Thyroid gland (tissue), 4 donors: ENCODE measurements at places on chromosomes 6 and 20. TPM values are rescaled to one million over a fixed set of nuclear protein-coding genes. Genes with fewer than 3 reads are reported as not detected.

Gene GLP1R
- 0.13 TPM for total RNA-seq

GRCh38 chr6:35024551-35025054 is 116.5 kb downstream of the TCP11 start:
- no peaks in the 10 kb centered on the region for H3K36me3 ChIP-seq
- H3K27me3 ChIP-seq = no peaks in the 10 kb centered on the region
- peak overlapping the region; percentile 29 for H3K27ac ChIP-seq
- H3K4me1 ChIP-seq = peaks cover 63% of the 10 kb centered on the region
- DNase-seq = peak; percentile 85

- DNase-seq = no peak
- no peaks in the 10 kb centered on the region for H3K27me3 ChIP-seq
- H3K4me1 ChIP-seq = peaks cover 5% of the 10 kb centered on the region
Measured at GRCh38 chr20:40963505-40963845, 65.1 kb upstream of the TOP1 start.

DNA sequence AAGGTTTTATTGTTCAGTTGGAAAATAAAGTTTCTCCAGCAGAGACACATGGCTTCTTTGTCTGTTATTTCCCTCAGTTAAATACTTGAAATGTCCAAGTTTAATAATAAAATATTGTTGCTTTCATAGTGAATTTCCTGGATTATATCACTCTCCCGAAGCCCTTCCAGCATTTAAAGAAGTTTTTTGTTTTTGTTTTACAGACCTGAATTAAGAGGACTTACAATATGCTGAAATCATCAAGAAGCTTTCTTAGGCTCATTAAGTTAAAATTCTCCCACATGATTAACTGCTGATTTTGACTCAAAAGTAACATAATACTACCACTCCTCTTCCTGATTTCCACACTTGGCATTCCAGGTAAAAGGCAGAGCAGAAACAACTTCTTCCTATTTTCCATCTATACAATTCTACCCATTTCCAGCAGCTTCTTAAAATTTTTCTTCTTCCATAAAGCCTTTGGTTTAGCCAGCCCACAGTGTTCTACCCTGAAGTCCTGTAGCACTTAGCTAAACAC is 35.8 kb downstream of the PDSS2 start:
- no peaks in the 10 kb centered on the region for H3K4me1 ChIP-seq
- no peak overlapping the region for H3K27ac ChIP-seq
- no peak overlapping the region for H3K4me3 ChIP-seq
- no peaks in the 10 kb centered on the region for H3K27me3 ChIP-seq

GRCh38 chr6:111888928-111889695 is 15.9 kb upstream of the FYN start:
- peaks cover 7% of the 10 kb centered on the region for H3K4me1 ChIP-seq
- peak; percentile 5 for DNase-seq

- H3K4me1 ChIP-seq = peaks cover 46% of the 10 kb centered on the region
- H3K27ac ChIP-seq = peak overlapping the region; percentile 67
- no peaks in the 10 kb centered on the region for H3K36me3 ChIP-seq
- H3K27me3 ChIP-seq = no peaks in the 10 kb centered on the region
- no peak overlapping the region for H3K4me3 ChIP-seq
Measured at GRCh38 chr6:11258260-11259237, 26.1 kb upstream of the NEDD9 start.

- peaks cover 15% of the 10 kb centered on the region for H3K4me1 ChIP-seq
- peak overlapping the region; percentile 85 for H3K27ac ChIP-seq
- H3K4me3 ChIP-seq = peak overlapping the region; percentile 65
- no peaks in the 10 kb centered on the region for H3K36me3 ChIP-seq
- no peaks in the 10 kb centered on the region for H3K27me3 ChIP-seq
Measured at GRCh38 chr6:98946879-98947410, 801 bp downstream of the FBXL4 start.

GRCh38 chr20:13174402-13174801 is 46.7 kb upstream of the ISM1 start:
- peak; percentile 12 for DNase-seq
- H3K4me1 ChIP-seq = peaks cover 26% of the 10 kb centered on the region
- H3K27me3 ChIP-seq = no peaks in the 10 kb centered on the region
- no peak overlapping the region for H3K27ac ChIP-seq

Gene FAM83C
- total RNA-seq = not detected

GRCh38 chr20:44029848-44030230 is 115.2 kb downstream of the TOX2 start:
- DNase-seq = no peak
- H3K36me3 ChIP-seq = no peaks in the 10 kb centered on the region
- H3K27ac ChIP-seq = no peak overlapping the region
- H3K4me1 ChIP-seq = no peaks in the 10 kb centered on the region
- H3K27me3 ChIP-seq = no peaks in the 10 kb centered on the region

DNA sequence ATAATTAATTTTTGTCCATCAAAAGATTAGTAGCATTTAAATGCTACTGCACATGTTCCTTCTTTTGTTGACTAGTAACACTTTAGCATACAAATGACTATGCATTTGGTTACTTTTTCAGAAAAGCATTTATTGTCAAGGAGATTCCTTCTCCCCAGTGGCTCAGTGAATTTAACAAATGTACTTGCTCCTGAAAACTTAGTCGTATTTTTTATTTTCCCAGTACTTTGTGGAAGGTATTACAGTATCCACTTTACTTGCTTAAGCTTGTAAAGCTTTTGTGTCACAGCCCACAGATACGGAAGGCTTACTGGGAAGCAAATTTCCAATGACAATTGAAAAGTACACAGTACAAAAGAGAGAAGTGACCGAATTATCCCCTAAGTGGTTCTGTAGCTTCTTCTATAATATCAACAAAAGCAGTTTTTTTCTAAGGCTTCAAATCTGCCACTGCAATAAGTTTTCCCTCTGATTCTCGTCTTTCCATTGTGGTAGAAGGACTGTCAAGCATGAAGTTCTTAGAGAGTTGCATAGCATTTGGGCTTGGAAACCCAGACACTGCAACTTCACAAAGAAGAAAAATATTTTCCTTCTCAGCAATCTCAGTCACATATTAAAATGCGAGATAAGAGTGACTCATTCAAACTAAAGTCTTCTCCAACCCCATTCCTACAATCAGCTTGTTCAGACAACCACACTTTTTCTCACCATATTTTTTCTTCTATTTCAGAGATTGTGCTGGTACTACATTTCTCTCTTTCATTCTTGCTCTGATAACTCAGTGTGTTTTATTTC is 431.2 kb downstream of the GRIK2 start:
- no peak overlapping the region for H3K4me3 ChIP-seq
- no peaks in the 10 kb centered on the region for H3K4me1 ChIP-seq

- no peak overlapping the region for H3K27ac ChIP-seq
- DNase-seq = no peak
Measured at GRCh38 chr6:31328355-31328960, 28.5 kb downstream of the HLA-B start.

GRCh38 chr20:39946053-39946810 is 742.8 kb downstream of the MAFB start:
- H3K27me3 ChIP-seq = no peaks in the 10 kb centered on the region
- no peaks in the 10 kb centered on the region for H3K4me1 ChIP-seq
- no peaks in the 10 kb centered on the region for H3K36me3 ChIP-seq
- H3K27ac ChIP-seq = no peak overlapping the region
- H3K4me3 ChIP-seq = no peak overlapping the region

- H3K4me3 ChIP-seq = no peak overlapping the region
- peaks cover 34% of the 10 kb centered on the region for H3K36me3 ChIP-seq
- no peak overlapping the region for H3K27ac ChIP-seq
- H3K4me1 ChIP-seq = no peaks in the 10 kb centered on the region
Measured at GRCh38 chr20:497979-498378, 35.6 kb upstream of the TBC1D20 start.

Gene BPIFB1
- not detected for total RNA-seq

- peak; percentile 30 for DNase-seq
- peaks cover 5% of the 10 kb centered on the region for H3K4me1 ChIP-seq
- H3K36me3 ChIP-seq = no peaks in the 10 kb centered on the region
- H3K4me3 ChIP-seq = peak overlapping the region; percentile 48
Measured at GRCh38 chr6:117907601-117908245, 659 bp downstream of the SLC35F1 start.

DNA sequence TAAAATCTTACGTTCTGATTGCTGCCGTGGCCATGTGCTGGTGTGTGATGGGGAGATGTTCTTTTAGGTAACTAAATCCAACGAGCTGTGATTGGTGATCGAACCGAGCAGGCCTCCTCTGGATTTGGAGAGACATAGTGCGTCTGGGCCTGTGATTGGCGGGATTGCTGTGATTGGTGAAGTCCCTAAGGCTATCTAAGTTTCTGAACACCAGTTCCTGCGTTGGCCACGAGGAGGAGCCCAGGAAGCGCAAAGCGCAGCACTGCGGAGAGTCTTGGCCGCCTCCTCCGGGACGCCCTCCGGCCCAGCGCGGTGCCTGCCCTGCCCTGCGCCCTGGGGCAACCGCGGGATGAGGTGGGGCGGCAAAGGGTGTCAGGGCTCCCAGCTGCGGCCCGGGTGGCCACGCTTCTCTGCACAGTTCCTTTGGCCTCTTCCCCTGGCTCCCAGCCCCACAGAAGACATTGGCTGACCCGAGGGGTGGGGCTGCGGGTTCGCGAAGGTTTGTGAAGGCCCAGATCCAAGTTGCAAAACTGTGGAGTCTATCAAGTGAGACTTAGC is 33.0 kb downstream of the HNF4A start:
- no peak overlapping the region for H3K27ac ChIP-seq
- H3K36me3 ChIP-seq = no peaks in the 10 kb centered on the region
- no peak overlapping the region for H3K4me3 ChIP-seq
- peak; percentile 56 for DNase-seq
- H3K4me1 ChIP-seq = peaks cover 5% of the 10 kb centered on the region

Gene POPDC3
- 0.33 TPM for total RNA-seq

DNA sequence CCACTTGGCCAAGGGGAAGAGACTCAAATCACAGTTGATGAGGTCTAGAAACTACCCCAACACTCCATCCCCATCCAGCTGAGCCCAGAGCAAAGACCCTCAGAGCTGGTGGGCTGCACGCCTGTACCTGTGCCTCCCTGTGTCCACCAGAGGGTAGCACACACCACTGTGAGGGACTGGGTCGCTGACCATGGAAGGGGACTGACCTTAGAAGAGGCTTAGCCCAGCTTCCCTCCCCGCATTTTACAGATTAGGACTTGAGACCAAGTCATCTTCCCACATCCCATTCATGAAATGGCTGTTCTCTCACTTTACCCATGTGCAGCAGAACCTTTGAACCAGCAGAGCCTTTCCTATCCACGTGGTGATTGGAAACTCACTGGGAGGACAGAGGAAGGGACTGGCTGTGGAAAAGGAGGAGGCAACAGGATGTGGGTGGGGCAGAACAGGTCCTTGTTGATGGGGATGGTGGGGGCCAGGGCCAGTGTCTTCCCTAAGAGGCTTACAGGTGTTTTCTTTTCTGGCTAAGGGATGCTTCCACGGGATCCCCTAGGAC is 44.3 kb downstream of the CPXM1 start:
- H3K4me1 ChIP-seq = peaks cover 40% of the 10 kb centered on the region
- no peaks in the 10 kb centered on the region for H3K36me3 ChIP-seq
- H3K4me3 ChIP-seq = no peak overlapping the region
- H3K27ac ChIP-seq = no peak overlapping the region

GRCh38 chr6:133016631-133017030 is 202.3 kb downstream of the RPS12 start:
- no peak for DNase-seq
- no peaks in the 10 kb centered on the region for H3K27me3 ChIP-seq
- no peak overlapping the region for H3K4me3 ChIP-seq
- H3K27ac ChIP-seq = no peak overlapping the region
- H3K4me1 ChIP-seq = no peaks in the 10 kb centered on the region

Gene HLA-DOA
- total RNA-seq = 14.8 TPM

Gene RNF8
- 8.0 TPM for total RNA-seq

Gene LAMP5
- not detected for total RNA-seq

Gene ALDH8A1
- total RNA-seq = 0.33 TPM

- no peaks in the 10 kb centered on the region for H3K36me3 ChIP-seq
- H3K4me3 ChIP-seq = no peak overlapping the region
- H3K27me3 ChIP-seq = no peaks in the 10 kb centered on the region
- H3K27ac ChIP-seq = no peak overlapping the region
- H3K4me1 ChIP-seq = no peaks in the 10 kb centered on the region
- DNase-seq = peak; percentile 53
Measured at GRCh38 chr6:328136-328670, 35.9 kb downstream of the DUSP22 start.

DNA sequence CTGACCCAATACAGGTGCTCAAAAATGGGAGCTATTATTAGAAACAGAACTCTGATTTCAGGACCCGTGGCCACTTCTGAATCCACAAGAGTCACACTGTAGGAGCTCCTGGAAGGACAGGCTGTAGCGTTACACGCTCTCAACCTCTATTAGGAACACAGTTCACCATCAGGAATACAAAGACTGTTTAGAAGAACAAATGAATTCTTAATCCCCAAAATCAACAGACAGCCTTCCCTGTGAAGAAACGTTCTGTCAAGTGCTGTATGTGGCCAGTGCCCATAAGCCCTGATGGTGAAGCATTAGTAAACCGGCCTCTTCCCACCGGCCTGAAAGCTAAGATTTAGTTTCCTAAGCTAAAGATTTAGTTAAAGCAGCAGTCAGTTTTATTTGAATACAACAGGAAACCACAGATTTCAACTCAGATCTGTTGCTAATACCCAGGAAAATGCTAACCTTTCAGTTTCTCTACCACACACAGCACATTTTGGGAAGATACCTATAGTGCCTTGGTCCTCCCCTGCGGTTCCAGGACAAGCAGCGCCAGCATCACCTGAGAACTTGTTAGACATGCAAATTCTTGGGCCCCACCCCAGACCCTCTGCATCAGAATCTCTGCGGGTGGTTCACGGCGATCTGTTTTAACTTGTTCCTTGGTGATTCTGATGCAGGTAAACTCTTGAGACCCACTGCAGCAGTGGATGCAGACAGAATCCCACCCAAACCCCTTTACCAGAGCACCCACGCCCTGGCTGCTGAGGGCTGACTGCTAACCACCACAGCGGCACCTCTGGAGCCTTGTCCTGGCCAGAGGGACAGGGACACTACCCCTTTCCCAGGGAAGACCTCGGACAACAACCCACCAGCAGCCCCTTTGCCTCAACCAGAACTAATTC is 33.4 kb downstream of the MTRES1 start:
- no peaks in the 10 kb centered on the region for H3K36me3 ChIP-seq
- H3K27ac ChIP-seq = no peak overlapping the region
- no peaks in the 10 kb centered on the region for H3K4me1 ChIP-seq
- DNase-seq = peak; percentile 29

Gene RCAN2
- 14.0 TPM for total RNA-seq

DNA sequence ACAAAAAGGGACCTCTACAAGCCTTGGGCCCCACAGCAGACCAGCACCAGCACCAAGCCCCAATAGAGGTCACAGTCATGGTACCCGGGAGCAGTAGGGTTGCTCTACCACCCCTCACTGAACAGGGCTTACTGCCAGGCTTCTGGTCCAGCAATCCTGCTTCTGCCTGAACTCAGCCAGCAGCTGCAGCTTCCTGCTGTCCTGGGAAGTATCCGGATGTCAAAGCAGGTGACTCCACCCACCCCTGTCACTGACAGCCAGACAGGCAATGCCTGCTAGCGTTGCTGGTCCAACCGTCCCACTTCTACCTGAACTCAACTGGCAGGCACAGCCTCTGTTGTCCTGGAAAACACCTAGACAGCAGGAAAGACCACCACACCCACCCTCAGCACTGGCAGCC is 47.0 kb upstream of the PCSK2 start:
- no peak for DNase-seq
- H3K4me1 ChIP-seq = peaks cover 6% of the 10 kb centered on the region
- no peaks in the 10 kb centered on the region for H3K36me3 ChIP-seq
- H3K27me3 ChIP-seq = no peaks in the 10 kb centered on the region
- no peak overlapping the region for H3K27ac ChIP-seq
- no peak overlapping the region for H3K4me3 ChIP-seq

GRCh38 chr6:90328004-90328403 is 31.4 kb upstream of the BACH2 start:
- no peaks in the 10 kb centered on the region for H3K4me1 ChIP-seq
- no peak overlapping the region for H3K4me3 ChIP-seq
- no peak for DNase-seq
- H3K27me3 ChIP-seq = no peaks in the 10 kb centered on the region
- H3K36me3 ChIP-seq = no peaks in the 10 kb centered on the region
- H3K27ac ChIP-seq = no peak overlapping the region

Gene RNF144B
- total RNA-seq = 129 TPM
